Amniotic stem cell (primary cell): ENCODE measurements at places on chromosomes 5 and 9.

GRCh38 chr9:77176106-77176505 is 1.2 kb upstream of the VPS13A start:
- no peak for DNase-seq

DNA sequence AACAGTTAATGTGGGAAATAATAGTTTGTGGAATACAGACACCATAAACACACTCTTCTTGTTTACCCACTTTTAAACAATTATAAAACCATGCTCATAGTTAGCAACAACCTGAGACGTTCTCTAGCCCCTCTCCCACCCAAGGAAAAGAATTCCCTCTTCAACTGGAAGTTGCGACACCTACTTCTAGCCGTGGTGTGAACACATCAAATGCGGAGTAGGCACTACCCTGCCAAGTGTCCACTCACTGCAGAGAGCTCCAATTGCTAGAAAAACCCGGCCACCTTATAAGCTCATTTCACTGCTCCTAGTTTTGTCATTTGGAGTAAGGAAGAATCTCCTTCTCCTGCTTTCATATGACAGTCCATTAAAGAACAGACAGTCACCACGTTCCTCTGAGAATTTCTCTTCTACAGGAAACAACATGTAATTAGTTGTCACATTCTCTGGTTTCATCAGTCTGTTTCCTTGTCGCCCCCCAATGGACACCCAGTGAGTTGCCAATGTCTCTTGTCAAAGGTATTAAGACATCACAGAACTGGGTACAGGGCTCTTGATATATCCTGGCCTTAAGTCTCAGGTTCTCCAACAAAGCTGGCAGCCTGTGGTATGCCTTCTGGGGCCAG is 47.3 kb downstream of the PRLR start:
- DNase-seq = no peak

GRCh38 chr9:18441261-18441660 is 32.7 kb upstream of the ADAMTSL1 start:
- no peak for DNase-seq

GRCh38 chr5:172820046-172820767 is 13.8 kb upstream of the ERGIC1 start:
- no peak for DNase-seq

- peak; percentile 59 for DNase-seq
Measured at GRCh38 chr9:15999422-16000339, 446.8 kb downstream of the CCDC171 start.

- DNase-seq = no peak
Measured at GRCh38 chr5:2158767-2159166, 276.0 kb upstream of the IRX4 start.

- no peak for DNase-seq
Measured at GRCh38 chr9:94511955-94512265, 43.0 kb upstream of the PCAT7 start.

DNA sequence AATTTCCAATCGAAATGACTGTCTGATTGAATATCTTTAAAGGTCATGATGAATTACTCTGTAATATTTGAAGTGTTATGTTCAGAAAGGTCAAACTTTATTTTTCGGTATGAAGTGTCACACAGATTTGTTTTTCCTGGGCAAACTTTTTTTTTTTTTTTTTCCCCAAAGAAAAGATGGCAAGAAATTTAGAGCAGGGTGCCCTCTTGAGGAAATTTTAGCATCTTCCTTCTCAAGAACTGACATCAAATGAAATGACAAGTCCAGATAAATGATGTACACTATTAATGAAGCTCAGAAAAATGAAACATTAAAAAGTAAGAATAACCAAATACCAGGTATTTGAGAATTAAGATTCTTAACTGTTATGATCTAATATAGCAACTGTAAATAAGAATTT is 123.6 kb downstream of the INVS start:
- peak; percentile 24 for DNase-seq

- peak; percentile 29 for DNase-seq
Measured at GRCh38 chr9:98034593-98035546, 21.7 kb upstream of the NANS start.
